GM23248 (cell line): ENCODE measurements at places on chromosomes 5 and 9. TPM values are rescaled to one million over a fixed set of nuclear protein-coding genes. Genes with fewer than 3 reads are reported as not detected.

FAM120AOS gene
- total RNA-seq: 36.6 and 42.1 TPM in 2 replicates

MYOT gene
- not detected in 2 replicates for total RNA-seq

TTLL11 gene
- total RNA-seq: 6.3 and 6.4 TPM in 2 replicates

DNA sequence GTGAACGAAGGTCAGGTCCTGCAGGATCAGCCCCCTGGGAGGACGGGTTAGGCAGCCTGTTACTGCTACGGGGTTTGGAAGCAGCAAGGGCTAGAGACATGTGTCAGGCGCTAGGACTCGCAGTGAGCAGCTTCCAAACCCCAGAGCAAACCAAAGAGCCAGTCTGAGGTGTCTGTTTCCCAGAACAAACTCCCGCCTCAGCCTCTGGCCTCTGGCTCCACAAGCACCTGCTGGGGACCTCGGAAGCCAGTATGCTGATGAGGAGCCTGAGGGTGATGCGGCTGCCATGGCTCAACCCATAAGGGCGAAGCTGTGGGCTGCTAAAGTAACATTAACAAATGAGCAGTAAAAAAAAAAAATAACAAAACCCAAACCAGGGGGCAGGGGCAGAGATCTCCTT lies 35.0 kb downstream of the PRRT1B start:
- H3K27me3 ChIP-seq: no peaks in the 10 kb centered on the region
- H3K4me3 ChIP-seq: no peak overlapping the region
- H3K27ac ChIP-seq: no peak overlapping the region
- no peak for DNase-seq
- H3K4me1 ChIP-seq: no peaks in the 10 kb centered on the region
